ENCODE measurements at places on chromosomes 4 and X.
A peak's percentile ranks its signal among the peaks of the same experiment; 100 is the strongest.

DNA sequence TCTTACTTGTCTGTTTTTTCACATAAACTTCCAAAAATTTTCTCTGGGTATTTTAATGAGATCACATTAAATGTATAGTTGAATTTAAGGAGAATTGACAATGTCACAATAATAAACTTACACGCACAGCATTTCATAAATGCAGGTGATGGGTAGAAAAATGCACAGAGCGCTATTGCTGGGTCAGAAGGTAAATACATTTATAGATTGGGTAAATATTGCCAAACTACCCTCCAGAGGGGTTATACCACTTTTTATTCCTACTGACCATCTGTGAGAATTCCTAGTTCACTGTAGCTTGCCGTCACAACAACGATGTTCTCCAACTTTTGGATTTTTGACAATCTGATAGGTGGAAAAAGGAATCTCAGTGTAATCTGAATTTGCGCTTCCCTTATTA, 34.6 kb downstream of the ANXA5 start:
- DNase-seq: no peak

DNA sequence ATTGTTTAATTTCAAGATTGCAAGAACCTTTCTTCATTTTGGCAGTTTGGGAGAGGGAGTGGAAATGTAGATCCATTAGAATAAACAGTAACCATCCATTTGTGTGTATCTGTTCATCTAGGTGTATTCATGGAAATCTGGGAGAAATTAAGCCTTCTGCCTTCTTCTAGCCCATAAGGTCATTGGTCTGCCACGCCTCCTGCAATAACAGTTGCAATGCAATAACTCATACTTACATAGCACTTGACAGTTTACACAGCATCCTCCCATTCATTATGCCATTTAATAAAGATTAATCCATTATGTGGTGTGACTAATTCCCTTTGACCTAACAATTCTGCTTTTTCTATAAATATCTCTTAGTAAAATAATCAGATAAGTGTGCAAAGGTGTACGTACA, 42.6 kb downstream of the SHROOM4 start:
- no peak for DNase-seq

GRCh38 chr4:176309046-176309445, 10.7 kb upstream of the SPCS3 start:
- no peak for DNase-seq

DNA sequence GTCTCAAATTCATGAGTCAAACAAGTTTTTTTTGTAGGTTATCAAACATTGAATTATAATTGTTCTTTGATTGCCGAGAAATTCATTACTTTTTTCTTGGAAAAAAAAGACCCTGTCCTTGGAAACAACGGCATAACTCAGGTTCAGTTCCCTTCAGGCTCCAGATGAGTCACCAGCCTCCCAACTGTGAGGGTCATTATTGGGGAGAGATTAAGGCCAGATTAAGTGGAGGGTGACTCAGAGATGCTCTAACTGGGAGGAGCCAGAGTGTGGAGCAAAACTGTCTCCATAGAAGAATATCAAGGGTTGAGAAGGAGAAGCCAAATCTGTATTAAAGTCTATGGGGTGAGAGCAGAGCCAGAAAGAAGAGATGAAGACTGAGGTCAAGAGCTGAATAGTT, 9.6 kb downstream of the ADGRG4 start:
- DNase-seq: peak; percentile 5

DNA sequence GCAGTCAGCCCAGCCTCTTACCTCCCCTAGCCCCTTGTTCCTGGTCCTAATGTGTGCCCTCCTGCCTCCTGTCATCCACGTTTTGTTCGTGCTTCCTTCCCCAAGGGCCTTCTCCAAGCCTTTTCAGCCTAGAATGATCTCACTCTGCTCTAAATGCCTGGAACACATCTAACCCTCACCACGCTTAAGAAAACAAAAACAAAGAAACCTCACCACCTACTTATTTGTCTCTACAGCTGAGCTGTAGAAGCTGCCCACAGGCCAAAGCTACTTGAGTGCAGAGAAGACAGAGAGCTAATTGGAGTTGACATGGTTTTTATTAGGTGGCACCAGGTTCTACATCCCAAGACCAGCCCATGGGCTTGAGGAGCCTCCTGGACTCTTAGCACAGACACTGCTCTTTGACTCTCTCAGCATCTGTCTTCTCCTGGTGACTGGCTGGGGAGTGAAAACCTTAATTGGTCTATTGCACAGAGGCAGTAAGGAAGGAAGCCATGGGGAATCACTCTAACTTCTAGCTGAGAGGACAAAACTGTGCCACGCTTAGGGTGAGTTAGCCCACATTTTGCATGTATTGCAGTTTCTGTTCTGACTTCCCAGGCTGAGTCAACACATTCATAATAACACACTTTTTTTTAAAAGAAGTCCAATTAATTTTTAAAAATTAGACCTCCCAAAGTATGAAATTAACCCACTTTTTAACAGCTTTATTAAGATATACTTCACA, 52.3 kb upstream of the PDK3 start:
- no peak for DNase-seq

Data from hematopoietic multipotent progenitor cell treated with erythropoietin and hydrocortisone succinate and interleukin-3 and kit ligand, for 6 days (in vitro differentiated cells).